Adrenal gland (tissue), 19 donors: ENCODE measurements at places on chromosomes 7 and 10. TPM values are rescaled to one million over a fixed set of nuclear protein-coding genes. Genes with fewer than 3 reads are reported as not detected.

GIMAP6 gene
- polyA plus RNA-seq = 9.9 TPM

SCIN gene
- polyA plus RNA-seq = 1.6 TPM

TCERG1L gene
- polyA plus RNA-seq = 1.5 TPM

ADRB1 gene
- 0.13 TPM for polyA plus RNA-seq

DYDC2 gene
- polyA plus RNA-seq = not detected

OR6V1 gene
- polyA plus RNA-seq = not detected

PAPSS2 gene
- 55.0 TPM for polyA plus RNA-seq

ZP3 gene
- 9.8 TPM for polyA plus RNA-seq

SPDYE6 gene
- polyA plus RNA-seq = not detected

DMBT1 gene
- 0.07 TPM for polyA plus RNA-seq

ENTPD1 gene
- 12.6 TPM for polyA plus RNA-seq

UNCX gene
- not detected for polyA plus RNA-seq

GNAT3 gene
- polyA plus RNA-seq = not detected

AOAH gene
- polyA plus RNA-seq = 5.1 TPM

ANKRD26 gene
- 3.4 TPM for polyA plus RNA-seq

NKX6-2 gene
- polyA plus RNA-seq = 0.40 TPM

OPN4 gene
- 0.29 TPM for polyA plus RNA-seq

CHRM2 gene
- 0.13 TPM for polyA plus RNA-seq

SFTPA1 gene
- polyA plus RNA-seq = not detected

EIF5AL1 gene
- polyA plus RNA-seq = 0.91 TPM

ZNF485 gene
- 2.2 TPM for polyA plus RNA-seq

ELOVL3 gene
- polyA plus RNA-seq = 2.4 TPM

PIK3CG gene
- 0.13 TPM for polyA plus RNA-seq

SVOPL gene
- 1.3 TPM for polyA plus RNA-seq

HMX2 gene
- polyA plus RNA-seq = not detected

ASIC3 gene
- 32.7 TPM for polyA plus RNA-seq

EPDR1 gene
- polyA plus RNA-seq = 8.7 TPM

CHST15 gene
- 8.1 TPM for polyA plus RNA-seq

KIAA1549 gene
- 4.0 TPM for polyA plus RNA-seq

TMEM196 gene
- polyA plus RNA-seq = 0.16 TPM

ZNF33B gene
- 5.1 TPM for polyA plus RNA-seq

ENTPD7 gene
- polyA plus RNA-seq = 16.7 TPM
